Epithelial cell of proximal tubule (primary cell): ENCODE measurements at places on chromosomes 4 and X. TPM values are rescaled to one million over a fixed set of nuclear protein-coding genes. Genes with fewer than 3 reads are reported as not detected.

The CABS1 gene
- not detected in 2 replicates for total RNA-seq

The S100G gene
- not detected in 2 replicates for total RNA-seq

DNA sequence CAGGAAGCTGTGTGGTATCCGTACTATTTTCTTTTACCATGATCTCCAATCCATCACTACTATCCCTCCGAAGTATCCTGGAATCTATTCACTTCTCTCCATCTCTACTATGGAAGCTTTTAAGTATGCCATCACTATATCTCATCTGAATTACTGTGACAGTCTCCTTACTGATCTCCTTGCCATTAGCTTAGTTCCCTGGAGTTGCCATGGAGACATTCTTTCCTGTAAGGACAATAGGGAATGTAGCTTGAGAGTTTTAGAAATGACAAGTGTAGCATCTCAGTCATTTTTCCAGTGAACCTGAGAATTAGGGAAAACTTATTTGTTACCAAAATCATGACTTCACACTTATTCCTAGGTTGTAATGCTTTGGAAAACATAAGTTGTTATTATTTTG, 86.3 kb downstream of the HPGD start:
- DNase-seq, result no peak

The MAGT1 gene
- total RNA-seq, result 40.5 and 61.6 TPM in 2 replicates

- DNase-seq, result no peak
Measured at GRCh38 chr4:36716874-36717273, 435.5 kb downstream of the DTHD1 start.

DNA sequence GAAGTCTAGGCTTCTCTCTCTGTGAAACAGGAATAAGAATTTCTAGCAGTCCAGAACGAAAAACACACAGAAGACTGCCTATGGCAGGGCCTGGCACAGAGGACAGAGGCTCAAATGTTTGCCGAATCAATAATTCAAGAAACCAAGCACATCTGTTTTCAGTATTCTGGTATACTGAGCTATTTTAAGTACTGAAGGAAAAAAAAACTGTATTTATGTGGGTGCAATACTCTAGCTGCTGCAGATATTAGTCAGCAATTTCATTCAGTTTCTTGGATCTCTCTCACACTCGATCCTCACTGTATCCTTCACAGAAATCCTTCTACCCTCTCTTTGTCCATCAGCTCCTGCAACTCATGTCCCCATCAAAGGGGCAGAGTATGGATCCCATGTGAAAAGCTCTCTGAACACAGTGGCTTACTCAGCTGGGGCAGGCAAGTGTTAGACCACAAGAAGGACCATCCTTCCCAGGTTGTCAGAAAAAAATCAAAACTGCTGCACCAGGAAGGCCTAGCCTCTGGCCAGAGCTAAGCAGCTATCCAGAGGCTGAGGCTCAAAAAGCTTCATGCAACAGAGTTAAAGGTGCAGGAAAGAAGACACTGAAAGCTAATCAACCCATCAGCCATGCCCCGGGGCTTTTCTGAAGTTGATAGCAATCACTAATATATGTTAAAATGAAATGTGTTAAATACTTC, 9.1 kb upstream of the USO1 start:
- DNase-seq, result no peak

The CT47B1 gene
- not detected in 2 replicates for total RNA-seq

- DNase-seq, result no peak
Measured at GRCh38 chr4:141871086-141871770, 234.8 kb downstream of the IL15 start.

The SHROOM2 gene
- 4.8 and 8.9 TPM in 2 replicates for total RNA-seq

DNA sequence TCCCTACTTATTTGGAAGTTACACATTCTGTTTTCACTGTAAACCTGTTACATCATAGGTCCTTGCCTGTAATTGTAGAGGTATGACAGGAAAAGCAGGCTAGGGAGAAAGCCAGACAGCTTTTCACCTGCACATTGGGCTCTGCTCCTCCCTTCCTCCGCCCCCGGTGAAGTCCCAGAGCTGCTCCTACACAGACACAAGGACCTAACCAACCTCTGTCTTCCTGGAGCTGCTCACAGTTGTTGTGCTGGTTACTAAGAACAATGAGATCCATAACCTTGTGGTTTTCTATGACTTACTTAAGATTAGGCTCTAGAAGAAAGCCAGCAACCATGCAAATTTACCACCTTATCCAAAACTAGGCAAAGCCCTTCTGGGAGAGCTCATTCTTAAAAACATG, 40.0 kb downstream of the MOSPD2 start:
- no peak for DNase-seq

- DNase-seq, result no peak
Measured at GRCh38 chr4:123675567-123675966, 279.0 kb downstream of the SPRY1 start.

The ARMCX4 gene
- 0.65 and 1.6 TPM in 2 replicates for total RNA-seq

- DNase-seq, result no peak
Measured at GRCh38 chr4:116453127-116453526, 632.2 kb downstream of the TRAM1L1 start.

DNA sequence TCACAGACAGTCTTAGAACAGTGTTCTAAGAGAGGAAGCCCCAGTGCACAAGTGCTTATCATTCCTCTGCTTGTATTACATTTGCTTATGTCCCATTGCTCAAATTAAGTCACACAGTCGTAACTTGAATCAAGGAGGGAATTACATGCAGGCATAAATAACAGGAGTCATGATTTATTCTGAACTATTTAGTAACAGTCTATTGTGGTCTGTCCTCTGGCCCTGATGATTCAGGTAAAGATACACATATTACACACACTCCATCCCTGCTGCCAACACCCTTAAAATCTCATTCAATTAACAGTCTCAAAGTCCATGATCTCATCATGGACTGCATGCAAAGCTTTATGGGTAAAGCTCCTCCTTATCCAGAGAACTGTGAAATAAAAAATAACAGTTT, 60.1 kb downstream of the GRIA2 start:
- no peak for DNase-seq
